ENCODE measurements at places on chromosomes 6 and 20.

GRCh38 chr6:164410017-164410416 lies 899.4 kb downstream of the C6orf118 start:
- DNase-seq: no peak

- no peak for DNase-seq
Observed at GRCh38 chr6:116595247-116595646, 21.0 kb upstream of the RSPH4A start.

- DNase-seq: no peak
Observed at GRCh38 chr20:3262566-3262965, 23.6 kb upstream of the SLC4A11 start.

DNA sequence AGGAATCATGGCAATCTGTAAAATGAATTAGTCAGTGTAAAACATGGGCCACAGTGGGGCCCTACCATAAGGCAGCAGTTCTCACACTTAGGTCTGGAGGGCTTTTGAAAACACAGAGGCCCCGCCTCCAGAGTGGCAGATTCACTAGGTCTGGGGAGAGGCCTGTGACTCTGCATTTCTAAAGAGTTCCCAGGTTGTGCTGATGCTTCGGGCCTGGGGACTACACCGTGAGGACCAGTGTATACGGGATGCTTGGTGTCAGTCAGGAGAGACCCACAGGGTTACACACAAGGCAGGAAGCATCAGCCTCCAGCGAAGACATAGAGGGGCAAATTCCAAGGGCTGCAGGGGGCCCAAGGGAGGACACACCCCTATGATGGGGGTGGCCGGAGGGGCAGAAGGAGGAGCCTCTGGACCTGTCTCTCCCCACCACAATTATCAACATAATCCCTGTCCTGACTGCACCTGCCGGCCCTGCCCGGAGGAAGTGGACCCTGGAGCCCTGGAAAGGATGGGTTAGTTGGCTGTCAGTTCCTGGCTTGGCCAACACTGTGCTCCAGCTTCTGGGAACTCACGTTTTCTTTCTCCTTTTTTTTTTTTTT lies 46.7 kb downstream of the FGD2 start:
- no peak for DNase-seq

DNA sequence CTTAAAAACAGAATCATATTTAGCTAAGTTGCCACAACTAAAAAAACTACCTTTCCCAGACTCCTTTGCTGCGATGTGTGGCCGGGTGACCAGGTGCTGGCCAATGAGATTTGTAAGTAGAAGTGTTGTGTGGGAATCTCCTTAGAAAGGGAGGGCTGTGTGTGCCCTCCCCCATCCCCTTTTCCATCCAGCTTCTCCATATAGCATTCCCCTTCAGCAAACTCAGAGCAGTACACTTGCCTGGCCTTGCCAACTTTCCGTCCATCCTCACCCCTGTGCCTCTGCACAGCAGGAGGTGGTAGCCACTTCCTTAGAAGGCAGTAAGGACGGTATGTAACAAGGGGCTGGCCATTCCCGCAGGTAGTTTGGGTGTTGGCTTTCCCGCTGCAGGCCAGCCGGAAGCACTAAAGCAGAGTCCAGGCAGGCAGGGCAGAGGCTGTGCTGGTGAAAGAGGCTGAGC lies 22.3 kb upstream of the KCNK16 start:
- DNase-seq: no peak

- no peak for DNase-seq
Observed at GRCh38 chr6:20417819-20418218, 16.1 kb downstream of the E2F3 start.

DNA sequence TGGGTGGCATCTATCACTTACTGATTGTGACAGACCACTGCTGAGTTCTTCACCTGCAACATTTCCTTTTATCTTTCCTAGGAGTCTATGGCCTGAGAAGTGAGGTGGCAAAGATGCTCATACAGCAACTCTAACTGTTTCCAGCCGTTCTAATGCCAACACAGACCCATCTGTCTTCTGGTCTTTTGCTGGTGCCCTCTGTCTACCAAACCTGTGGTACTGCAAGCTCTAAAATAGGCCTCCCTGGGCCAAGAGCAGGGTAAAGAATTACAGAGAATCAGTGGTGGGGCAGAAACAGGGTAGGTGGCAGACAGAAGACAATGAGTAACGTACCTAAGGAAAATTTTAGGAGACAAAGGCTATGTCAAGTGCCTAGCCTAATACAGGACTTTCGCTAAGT lies 611.0 kb upstream of the FLRT3 start:
- DNase-seq: no peak

DNA sequence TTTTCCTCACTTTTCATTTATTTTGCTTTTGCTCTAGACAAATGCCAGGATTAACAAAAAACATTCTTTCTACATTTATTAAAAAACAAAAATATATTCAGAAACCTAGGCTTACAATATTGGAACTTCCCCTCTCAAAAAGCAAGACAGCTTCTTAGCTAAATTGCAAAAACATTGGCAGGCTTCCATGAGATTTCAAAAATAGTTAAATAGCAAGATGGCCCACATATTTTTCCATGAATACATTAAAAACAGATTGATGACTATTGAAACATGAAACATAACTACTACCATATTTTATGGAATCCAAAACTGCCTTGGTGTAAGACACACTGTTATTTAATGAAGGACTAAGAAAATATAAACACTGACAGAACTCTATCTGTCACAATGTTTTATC lies 92.0 kb downstream of the LY86 start:
- no peak for DNase-seq

GRCh38 chr6:153214436-153214835 lies 83.4 kb upstream of the RGS17 start:
- no peak for DNase-seq

GRCh38 chr6:33280539-33280938 lies 3.6 kb downstream of the B3GALT4 start:
- no peak for DNase-seq

Measured in KG1 (cell line).